ENCODE measurements at places on chromosomes 5 and 9. TPM values are rescaled to one million over a fixed set of nuclear protein-coding genes. Genes with fewer than 3 reads are reported as not detected.
A peak's percentile ranks its signal among the peaks of the same experiment; 100 is the strongest.

The GARNL3 gene
- 17.3 TPM for total RNA-seq

The SPOUT1 gene
- 77.8 TPM for total RNA-seq

GRCh38 chr5:58501778-58502417 is 10.7 kb downstream of the GAPT start:
- H3K4me3 ChIP-seq = no peak overlapping the region
- H3K27ac ChIP-seq = no peak overlapping the region
- no peak for DNase-seq
- no peaks in the 10 kb centered on the region for H3K27me3 ChIP-seq
- H3K4me1 ChIP-seq = no peaks in the 10 kb centered on the region

The SPATA31A3 gene
- not detected for total RNA-seq

GRCh38 chr5:94314460-94315131 is 303.8 kb downstream of the KIAA0825 start:
- no peaks in the 10 kb centered on the region for H3K36me3 ChIP-seq
- H3K4me1 ChIP-seq = peaks cover 3% of the 10 kb centered on the region
- no peak for DNase-seq
- H3K27me3 ChIP-seq = no peaks in the 10 kb centered on the region

The KCNN2 gene
- 18.6 TPM for total RNA-seq

DNA sequence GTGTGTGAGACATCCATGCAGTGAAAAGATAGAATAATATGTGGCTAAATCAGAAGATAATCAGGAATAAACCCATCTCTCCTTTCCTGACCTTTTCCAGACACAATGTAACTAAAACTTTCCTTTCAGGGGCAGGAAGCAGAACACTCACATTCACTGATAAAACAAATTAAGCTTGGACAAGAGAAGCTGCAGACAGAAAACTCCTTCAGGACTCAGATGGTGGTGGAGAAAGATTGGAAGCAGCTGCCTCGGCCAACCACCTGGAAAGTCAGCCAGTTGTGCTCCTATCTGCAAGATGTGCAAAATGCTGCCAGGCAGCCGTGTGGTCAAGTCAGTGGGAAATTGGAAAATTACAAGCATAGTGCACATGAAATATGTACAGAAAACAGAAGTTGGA is 26.9 kb downstream of the RASEF start:
- no peak overlapping the region for H3K27ac ChIP-seq
- H3K4me3 ChIP-seq = no peak overlapping the region
- H3K27me3 ChIP-seq = no peaks in the 10 kb centered on the region
- H3K4me1 ChIP-seq = no peaks in the 10 kb centered on the region

GRCh38 chr5:125559296-125559695 is 812.9 kb upstream of the ZNF608 start:
- no peak overlapping the region for H3K27ac ChIP-seq
- no peaks in the 10 kb centered on the region for H3K4me1 ChIP-seq
- no peaks in the 10 kb centered on the region for H3K36me3 ChIP-seq
- no peak overlapping the region for H3K4me3 ChIP-seq
- no peak for DNase-seq
- no peaks in the 10 kb centered on the region for H3K27me3 ChIP-seq

The RALGPS1 gene
- total RNA-seq = 22.9 TPM

DNA sequence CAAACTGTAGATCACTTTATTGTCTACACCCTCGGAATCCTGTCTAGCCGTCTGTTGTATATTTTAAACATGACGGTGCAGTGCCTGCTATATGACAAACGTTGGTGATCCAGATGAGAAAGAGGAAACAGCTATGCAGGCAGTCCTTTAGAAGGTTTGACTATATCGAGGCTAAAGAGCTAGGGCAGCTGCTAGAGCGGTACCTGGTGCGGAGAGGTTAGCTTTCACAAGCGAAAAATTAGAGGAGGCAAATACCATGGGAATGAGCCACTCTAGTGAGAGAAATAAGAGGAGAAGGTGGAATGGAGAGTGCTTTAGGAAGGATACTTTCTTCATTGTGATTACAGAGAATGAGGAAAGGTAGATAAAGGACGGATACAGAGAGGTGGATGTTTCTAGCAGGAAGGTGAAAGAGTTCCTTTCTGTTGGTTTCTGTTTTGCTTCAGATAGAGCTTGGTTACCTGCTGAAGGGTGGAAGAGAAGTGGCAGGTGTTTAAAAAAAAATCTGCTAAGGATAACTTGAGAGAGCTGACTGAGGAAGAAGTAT is 959 bp upstream of the FBXL17 start:
- H3K36me3 ChIP-seq = no peaks in the 10 kb centered on the region
- H3K27ac ChIP-seq = no peak overlapping the region
- H3K4me1 ChIP-seq = peaks cover 2% of the 10 kb centered on the region
- DNase-seq = no peak
- H3K4me3 ChIP-seq = peak overlapping the region; percentile 98

The IL3 gene
- not detected for total RNA-seq

The SH3TC2 gene
- total RNA-seq = 0.77 TPM

DNA sequence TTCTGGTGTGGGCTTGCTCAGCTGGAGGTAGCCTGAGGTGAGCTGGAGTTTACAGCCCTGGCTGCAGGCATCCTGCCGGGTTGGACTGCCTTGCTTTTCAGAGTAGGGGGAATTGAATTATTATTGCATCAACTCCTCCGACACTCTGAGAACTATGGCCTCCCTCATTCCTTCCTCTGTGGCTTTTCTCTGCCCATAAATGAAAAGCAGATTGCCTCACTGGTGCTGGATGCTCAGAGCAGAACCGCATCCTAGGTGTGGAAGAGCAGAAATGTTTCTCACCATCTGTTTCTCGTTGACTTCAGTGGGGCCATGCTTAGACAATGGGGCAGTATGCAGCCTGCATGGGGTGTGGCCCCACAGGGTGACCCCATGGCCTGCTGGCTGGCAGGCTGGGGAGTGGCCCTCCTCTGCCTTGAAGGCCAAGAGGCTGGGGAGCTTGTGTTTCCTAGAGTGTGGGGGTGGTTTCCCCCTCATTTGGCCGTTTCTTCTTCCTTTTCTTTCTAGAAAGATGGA is 27.3 kb upstream of the TGFBI start:
- no peaks in the 10 kb centered on the region for H3K36me3 ChIP-seq
- H3K4me3 ChIP-seq = no peak overlapping the region
- no peaks in the 10 kb centered on the region for H3K27me3 ChIP-seq
- no peak for DNase-seq
